CD4-positive, alpha-beta T cell treated with Interferon alpha-2 for 1 hour (primary cell): ENCODE measurements at places on chromosomes 5 and 9.

GRCh38 chr9:131813116-131813515, 73.2 kb upstream of the RAPGEF1 start:
- no peak for DNase-seq

GRCh38 chr5:74762599-74762998, 4.3 kb downstream of the GFM2 start:
- no peak for DNase-seq

GRCh38 chr9:131467214-131467935, 35.3 kb upstream of the POMT1 start:
- no peak for DNase-seq

GRCh38 chr5:181127907-181128626, 2.9 kb downstream of the OR2V1 start:
- DNase-seq: no peak

- DNase-seq: peak; percentile 3
These were observed 41.5 kb downstream of the SH3PXD2B start for GRCh38 chr5:172412724-172413286.

DNA sequence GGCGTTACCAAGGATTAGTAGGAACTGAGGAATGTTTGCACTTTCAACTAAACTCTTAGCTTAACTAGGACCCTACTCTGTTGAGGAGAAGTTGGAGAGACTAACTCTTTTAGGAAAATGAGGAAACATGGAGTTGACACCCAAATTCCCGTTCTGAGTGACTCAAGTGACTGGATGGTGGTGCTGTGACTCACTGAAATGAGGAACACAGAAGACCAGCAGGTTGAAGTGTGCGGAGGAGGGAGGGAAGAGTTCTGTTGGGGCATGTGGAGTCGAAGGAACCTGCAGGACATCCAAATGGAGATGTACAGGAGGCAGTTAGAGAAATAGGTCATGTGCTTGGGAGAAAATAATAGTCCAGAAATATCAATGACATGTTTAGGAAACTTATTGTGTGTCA, 8.2 kb downstream of the HEXB start:
- no peak for DNase-seq

- DNase-seq: no peak
These were observed 110.2 kb downstream of the FER start for GRCh38 chr5:108857905-108858304.

DNA sequence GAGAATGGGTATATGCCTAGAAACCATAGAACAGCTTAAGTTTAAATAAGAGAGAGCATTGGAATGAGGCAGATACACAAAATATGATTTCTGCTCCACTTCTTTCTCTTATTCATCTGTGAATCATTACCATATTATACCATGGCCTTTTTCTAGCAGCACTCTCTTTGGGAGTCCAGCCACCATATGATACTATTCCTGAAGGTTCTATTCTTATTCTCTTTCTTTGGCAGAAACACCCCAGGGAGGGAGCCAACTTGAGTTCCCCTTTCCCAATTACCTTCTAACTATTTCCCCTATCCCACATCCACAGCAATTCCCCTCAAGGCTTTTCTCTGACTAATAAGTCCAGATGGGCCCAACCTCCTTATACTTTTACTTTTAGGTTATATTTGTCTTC, 55.9 kb downstream of the NDUFAF2 start:
- no peak for DNase-seq

DNA sequence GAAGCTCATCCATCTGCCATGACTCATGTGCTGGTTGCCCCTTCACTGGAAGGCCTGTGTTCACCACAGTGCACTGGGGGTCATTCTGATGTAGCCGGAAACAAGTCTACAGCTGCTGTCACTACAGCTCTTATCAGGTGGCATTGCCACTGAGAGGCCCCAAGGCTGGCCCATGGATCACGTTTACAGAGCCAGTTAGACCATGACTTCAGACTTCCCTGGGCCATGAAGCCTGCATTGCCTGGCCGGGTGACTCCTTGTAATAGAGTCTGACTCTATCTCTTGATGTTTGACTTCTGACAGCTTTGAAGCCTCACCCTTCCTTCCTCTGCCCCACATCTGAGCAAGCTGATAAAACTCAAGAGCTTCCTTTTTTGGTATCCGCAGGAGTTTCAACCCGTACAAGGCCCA, 473.5 kb upstream of the DAP start:
- DNase-seq: peak; percentile 45

DNA sequence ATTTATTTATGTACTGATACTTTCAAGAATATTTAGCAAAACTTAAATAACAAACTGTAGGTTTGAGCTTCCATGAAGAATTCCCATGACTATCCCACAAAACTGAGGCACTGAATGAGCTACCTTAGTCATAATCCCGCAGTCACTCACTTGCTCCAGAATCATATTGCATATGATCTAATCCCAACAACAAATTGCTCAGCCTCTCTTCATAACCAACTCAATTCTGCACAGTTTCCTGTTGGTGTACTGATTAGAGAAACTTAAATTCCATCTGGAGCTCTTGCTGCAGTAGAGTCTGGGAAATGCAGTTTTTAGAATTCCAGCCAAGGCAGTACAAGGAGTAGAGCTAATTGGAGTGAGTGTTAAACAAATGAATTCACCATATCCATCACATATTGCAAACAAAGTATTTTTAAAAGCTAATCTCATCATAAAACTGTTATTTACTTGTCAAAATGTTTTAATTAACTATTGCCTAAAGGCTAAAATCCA, 35.7 kb upstream of the CDH18 start:
- no peak for DNase-seq

DNA sequence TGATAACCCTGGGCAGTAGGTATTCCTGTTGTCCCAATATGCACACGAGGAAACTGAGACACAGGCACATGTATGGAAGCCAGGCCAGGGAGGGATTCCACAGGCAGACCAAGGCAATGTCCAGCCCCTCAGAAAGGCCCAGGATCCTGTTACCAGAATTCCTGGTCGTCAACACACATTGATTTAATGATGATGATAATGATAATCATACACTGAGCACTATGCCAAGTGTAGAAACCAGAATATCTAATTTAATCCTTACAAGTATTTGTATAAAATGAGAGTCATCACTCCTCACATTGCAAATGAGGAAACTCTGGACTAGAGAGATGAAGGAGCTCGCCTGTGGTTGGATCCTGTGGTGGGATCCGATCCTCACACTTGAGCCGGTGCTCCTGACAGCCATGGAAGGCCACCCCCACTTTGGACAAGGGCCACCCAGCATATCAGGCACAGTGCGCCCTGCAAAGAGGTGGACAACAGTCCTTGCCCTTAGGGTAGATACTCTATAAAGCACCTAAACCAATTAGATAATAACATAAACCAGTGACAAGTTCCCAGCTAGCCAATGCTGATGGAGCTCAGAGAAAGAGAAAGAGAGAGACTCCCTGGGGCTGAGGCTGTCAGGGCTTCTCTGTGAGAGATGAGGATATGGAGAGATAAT, 185.3 kb downstream of the SLIT3 start:
- no peak for DNase-seq

DNA sequence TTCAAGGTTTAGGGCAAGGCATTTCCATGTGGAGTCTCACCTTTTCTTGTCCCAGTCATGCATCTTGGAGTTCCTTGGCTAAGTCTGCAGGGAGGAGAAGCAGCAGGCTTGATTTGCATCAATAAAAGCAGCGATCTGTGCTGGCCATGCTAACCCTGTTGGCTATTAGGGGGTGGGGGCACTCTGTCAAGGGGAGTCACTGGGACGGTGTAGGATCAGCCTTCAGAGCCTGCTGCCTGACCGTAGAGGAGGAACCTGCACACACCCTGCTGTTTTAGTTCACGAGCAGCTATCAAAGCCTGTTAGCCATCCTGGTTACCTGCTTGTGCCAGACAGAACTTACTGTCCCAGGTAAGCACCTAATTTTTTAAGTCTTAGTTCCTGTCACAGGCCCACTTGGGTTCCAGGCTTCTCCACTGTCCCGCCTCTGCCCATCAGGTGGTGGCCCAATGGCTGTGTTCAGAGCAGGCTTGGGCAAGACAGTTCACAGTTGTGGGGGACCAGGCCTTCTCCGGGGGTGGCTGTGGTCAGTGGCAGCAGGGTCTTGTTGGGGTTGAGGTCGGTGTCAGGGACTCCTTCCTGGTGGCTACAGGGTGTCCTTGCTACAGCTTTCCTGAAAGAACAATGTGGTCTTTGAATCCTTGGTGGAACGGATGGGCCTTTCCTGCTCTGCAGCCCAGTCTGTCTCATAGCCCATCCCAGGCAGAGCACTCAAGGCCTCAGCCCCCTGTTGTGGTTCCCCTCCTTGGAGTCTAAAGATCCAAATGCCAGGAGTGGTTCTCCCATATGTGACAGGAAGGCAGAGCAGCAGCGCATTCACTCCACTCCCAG, 43.7 kb downstream of the SECISBP2 start:
- no peak for DNase-seq

GRCh38 chr9:110081395-110081794, 126.6 kb downstream of the C9orf152 start:
- DNase-seq: no peak

- DNase-seq: no peak
These were observed 38.1 kb upstream of the TUSC1 start for GRCh38 chr9:25716220-25716872.

DNA sequence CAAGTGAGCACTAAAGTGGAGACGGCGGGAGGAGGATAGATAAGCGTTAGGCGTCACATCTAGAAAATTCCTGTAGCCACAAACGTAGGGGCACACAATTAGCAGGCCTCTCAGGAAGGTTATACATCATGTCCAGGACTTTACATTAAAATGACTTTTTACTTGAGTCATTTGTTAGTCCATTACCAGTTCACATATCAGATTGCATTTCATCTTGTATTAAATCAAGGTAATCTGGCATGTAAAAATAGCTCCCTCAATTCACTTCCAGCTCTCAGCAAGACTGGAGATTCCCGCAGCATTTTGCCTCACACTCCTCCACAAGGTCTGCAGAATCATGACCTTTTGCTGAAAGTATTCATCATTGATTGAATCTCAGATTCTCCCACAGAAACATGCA, 118.8 kb downstream of the PRDM6 start:
- DNase-seq: no peak

DNA sequence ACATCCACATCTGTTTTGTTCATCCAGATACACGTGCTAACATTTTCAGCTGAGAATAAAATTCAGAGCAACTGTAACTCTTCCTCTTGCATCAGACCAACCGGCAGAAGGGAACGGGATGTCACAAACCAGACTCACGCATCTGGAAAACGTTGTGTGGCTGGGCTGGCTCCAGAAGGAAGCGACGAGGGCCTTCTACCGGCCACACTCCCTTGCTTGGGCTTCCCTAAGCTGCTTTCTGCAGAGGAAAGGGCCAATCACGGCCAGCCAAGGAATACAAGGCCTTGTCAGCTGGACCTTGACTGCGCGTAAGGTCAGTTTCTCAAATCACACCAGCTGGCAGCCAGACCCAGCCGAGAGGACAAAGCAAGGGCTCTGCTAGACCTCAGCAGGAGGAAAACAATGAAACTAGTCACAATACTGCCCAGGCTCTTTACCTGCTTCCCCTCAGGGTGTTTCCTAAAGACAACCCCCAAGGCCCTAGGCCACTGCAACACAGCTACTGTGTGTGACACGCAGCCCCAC, 106.1 kb downstream of the THBS4 start:
- DNase-seq: peak; percentile 23

- no peak for DNase-seq
These were observed 525.9 kb upstream of the CLINT1 start for GRCh38 chr5:158384535-158385481.

DNA sequence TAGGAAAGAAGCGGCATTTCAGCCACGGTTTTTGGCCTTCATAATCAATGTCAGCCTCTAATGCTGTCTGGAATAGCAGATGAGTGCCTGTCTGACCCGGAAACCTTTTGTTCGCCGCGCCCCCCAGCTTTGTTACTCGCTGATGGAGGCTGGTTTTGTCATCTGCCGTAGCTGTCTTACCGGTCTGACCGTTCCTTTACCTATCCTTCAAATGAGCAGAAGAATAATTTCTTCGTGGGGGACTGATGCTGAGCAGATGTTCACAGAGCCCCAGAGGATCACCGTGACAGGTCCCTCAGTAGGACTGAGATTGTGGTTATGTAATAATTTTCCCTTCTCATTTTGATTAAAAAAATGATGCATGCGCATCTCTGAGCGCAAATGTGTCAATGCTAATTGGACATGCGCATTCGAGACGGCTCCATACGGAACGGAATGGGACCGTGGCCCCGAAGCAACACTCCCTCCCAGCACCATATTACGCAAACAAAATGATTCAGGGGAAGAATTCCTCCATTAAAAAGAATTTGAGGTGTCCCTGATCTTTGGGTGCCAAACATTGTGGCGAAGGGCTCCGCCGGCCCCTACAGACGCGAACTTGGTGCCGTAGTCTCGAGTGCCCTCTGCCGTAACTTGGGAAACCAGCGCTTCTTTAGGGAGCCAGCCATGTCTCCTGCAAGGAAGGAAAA, 27.6 kb downstream of the TLX3 start:
- peak; percentile 27 for DNase-seq

GRCh38 chr5:140609126-140609525, 23.8 kb downstream of the CD14 start:
- DNase-seq: peak; percentile 54

- DNase-seq: no peak
These were observed 35.4 kb upstream of the ZNF354A start for GRCh38 chr5:178765753-178766300.

DNA sequence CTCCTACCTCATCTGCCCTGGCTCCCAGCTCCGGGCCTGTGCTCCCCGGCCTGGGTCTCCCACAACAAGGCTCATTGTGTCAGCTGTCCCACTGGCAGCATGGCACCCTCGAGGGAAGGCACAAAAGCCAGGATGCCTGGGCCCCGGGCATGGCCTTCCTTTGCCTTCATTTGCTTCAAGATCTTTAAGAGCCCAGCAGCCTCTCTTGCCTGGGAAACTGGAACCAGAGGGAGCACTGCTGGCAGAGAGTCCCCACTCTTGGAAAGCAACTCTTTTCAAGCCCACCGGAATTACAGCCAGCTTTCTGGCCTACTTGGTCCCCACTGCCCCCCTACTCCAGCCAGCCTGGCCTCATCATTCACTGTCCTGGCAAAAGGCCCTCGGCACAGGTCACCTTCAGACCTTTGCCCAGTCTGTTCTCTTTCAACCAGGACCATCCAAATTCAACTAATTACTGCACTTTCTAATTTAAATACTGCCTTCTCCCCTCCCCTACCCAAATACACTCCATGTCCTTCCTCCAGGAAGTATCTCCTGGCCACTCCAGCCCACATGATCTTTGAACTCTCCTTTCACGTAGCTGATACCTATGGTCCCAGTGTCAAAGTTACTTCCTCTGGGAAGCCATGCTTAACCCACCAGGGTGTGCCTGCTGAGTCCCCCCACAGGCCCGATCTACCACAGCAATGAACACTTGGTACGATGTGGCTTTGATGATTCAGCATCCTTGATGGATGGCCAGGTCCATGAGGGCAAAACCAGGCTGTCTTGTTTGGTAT, 8.9 kb downstream of the ZER1 start:
- no peak for DNase-seq

DNA sequence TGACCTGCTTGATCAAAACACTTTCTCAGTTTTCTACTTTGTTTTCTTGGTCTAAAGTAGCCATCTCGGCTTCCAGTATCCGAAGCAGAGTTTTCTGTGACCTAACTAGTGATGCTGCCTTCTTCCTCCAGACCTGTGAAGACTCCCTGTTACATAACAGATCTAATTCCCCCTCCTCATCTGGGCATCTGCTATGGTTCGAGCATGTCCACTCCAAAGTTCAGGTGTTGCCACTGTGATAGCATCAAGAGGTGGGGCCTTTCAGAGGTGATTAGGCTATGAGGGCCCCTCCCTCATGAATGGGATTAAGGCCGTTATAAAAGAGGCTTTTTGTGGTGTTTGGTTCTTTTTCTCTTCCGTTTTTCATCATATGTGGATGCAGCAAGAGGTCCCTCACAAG, 20.3 kb downstream of the TTC23L start:
- DNase-seq: no peak
